Stimulated activated CD8-positive, alpha-beta memory T cell treated with anti-CD3 and anti-CD28 coated beads, Interleukin-2, amount 100 ng/mL, for 48 hours (primary cell): ENCODE measurements at places on chromosomes 11 and 22.
A peak's percentile ranks its signal among the peaks of the same experiment; 100 is the strongest.

GRCh38 chr11:116110802-116111201 is 606.6 kb upstream of the CADM1 start:
- DNase-seq: no peak

GRCh38 chr11:79742176-79742575 is 301.3 kb upstream of the TENM4 start:
- no peak for DNase-seq

GRCh38 chr22:38645430-38645829 is 10.8 kb downstream of the FAM227A start:
- DNase-seq: no peak

GRCh38 chr11:29432719-29433325 is 584.0 kb downstream of the KCNA4 start:
- DNase-seq: no peak

DNA sequence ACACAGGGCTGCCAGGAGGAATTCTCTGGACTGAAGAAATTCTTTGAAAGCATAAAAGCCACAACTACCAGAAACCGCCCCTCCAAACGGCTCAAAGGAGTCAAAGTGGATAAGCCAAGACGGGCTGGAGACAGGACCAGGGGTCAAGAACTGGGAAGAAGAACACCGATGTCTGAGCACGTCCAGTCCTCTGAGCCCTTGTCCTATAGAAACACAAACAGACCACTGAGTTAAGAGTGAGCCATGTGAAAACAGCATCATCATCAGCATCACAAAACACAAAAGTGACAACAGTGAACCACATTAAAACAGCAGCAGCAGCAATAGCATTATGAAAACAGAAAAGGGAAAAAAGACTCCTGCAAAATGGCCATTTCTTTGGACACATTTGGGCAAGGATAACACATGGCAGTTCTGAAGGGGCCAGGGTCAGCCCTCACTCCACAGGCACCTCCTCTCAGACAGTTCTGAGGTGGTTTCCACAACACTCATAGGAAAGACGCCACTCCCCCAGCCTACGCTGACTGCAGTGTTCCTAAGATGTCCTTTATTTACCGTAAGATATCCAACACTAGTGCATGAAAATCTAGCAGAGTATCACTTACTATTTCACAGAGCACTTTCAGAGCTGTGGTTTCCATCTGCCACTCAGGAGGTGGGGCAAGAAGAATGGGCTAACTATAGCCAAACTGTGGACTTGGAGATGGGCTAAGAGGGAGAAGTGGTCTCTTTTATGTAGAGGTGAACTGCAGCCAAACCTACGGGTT is 28.6 kb upstream of the YPEL1 start:
- no peak for DNase-seq

DNA sequence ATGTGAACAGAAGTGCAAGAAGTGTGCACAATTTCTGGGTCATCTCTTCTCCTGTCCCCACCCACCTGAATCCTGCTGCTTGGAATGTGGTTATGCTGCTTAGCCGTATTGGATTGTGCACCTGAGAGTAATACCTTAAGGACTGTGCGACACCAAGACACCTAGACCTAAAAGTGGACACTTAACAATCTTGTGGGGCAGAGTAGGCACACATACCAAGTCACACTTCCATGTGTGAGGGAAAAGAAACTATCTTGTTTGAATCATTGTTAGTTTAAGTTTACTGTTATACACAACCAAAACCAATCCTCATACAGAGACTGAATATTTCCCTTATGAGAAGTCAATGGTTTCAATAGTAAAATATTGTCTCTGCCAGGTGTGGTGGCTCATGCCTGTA is 93.7 kb downstream of the CCDC83 start:
- no peak for DNase-seq

DNA sequence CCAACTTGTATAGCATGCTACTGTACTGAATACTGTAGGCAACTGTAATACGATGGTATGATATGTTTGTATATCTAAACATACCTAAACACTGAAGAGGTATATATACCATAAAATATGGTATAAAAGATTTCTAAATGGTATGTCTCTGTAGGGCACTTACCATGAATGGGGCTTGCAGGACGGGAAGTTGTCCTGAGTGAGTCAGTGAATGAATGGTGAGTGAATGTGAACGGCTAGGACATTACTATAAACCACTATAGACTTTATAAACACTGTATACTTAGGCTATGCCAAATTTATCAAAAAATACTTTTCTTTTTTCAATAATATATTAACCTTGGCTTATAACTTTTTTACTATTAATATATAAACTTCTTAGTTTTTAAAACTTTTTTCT is 66.8 kb downstream of the ZC3H12C start:
- no peak for DNase-seq

DNA sequence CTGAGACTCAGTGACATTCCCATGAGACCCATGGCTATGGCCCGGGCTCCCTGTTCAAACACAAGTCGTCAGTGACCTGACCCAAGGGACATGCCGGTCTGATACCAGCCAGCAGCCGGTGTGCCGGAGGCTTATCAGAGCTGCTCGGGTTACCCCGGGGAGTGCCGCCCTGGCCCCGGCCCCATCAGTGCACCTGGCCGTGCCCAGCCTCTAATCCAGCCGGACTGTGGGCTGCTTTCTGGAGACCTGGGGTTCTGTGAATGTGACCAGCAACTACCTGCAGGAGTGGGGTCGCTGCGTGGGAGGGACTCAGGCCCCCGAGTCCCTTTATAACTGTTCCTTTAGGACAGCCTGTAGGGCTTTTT is 52.7 kb downstream of the LINC01488 start:
- no peak for DNase-seq

DNA sequence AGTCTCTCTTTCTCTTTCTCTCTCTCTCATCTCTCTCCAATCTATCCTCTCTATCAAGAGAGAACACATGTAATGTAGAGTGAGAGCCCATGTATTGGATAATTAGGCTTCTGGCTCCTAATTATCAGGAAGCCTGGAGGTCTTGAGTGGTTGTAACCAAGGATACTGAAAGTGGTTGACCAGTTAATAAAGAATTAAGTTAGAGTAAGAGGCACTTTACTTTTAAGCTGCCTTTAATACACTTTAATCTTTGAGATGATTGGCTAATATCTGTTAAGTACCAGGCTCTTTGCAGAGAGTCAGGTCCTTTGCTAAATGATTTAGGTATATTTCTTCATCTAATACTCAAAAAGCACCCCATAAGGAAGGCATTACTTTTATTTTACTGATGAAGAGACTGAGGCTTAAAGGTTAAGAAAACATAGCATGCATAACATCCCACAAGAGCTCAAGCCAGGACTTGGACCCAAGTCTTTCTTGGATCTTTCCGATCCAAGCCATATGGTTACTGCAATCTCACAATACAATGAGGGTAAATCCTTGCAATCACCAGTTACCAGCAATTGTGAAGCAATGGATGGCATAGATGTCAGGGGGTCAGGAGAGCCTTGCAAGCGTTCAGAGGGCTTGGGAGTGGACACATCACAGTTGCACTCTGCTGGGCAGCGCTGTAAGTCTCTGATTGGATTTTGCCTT is 22.1 kb downstream of the CD44 start:
- no peak for DNase-seq

GRCh38 chr11:34886609-34887008 is 29.6 kb downstream of the APIP start:
- DNase-seq: no peak

GRCh38 chr11:119795231-119795630 is 66.2 kb upstream of the NECTIN1 start:
- no peak for DNase-seq

DNA sequence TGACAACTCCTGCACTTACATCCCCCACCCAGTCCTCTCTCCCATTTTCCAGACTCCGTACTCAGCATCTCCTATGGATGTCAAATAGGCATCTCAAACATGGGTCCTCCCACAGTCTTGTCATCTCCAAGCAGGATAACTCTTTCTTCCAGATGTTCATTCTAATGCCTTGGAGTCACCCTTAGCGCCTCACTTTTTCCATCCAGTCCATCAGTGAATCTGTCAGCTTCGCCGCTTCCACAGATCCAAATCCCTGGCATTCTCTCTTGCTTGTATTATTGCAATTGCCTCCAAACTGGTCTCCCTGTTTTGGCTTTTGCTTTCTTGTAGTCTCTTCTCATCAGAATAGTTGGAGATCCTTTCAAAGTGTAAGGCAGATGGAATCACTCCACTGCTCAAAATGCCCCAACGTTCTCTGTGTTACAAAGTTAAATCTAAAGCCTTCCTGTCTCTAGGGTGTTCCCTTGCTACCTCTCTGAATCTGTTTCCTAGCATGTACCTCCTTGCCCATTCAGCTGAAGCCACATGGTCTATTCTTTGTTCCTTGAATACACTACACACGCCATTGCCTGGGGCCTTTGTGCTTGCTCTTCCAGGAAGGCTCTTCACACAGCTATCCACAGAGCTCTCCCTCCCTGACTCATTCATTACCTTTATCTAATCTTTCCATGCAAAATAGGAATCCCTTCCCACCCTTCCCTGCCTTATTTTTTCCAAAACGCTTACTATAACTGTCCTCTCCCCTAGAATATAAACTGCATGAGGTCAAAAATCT is 64.8 kb downstream of the UBASH3B start:
- DNase-seq: no peak

GRCh38 chr11:71500601-71501021 is 26.5 kb upstream of the KRTAP5-7 start:
- DNase-seq: no peak

DNA sequence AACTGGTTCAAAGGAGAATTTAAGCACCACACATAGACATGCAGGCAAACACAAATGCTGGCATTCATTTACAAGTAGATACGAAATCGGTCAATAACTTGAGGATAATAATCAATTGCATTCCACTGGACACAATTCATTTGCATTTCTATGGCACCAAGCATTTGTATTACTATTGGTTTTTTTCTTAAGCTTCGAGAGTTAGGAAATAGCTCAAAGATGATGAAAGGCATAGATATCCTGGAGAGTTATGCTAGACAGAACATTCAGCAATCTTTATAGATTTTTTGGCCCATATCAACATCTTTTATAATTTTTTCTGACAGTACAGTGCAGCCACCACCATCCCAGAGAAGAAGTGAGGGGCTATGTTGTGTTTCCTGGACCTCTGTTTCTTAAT is 544.4 kb downstream of the MIAT start:
- DNase-seq: no peak

GRCh38 chr22:49429066-49429465 is 398.6 kb downstream of the BRD1 start:
- DNase-seq: no peak

DNA sequence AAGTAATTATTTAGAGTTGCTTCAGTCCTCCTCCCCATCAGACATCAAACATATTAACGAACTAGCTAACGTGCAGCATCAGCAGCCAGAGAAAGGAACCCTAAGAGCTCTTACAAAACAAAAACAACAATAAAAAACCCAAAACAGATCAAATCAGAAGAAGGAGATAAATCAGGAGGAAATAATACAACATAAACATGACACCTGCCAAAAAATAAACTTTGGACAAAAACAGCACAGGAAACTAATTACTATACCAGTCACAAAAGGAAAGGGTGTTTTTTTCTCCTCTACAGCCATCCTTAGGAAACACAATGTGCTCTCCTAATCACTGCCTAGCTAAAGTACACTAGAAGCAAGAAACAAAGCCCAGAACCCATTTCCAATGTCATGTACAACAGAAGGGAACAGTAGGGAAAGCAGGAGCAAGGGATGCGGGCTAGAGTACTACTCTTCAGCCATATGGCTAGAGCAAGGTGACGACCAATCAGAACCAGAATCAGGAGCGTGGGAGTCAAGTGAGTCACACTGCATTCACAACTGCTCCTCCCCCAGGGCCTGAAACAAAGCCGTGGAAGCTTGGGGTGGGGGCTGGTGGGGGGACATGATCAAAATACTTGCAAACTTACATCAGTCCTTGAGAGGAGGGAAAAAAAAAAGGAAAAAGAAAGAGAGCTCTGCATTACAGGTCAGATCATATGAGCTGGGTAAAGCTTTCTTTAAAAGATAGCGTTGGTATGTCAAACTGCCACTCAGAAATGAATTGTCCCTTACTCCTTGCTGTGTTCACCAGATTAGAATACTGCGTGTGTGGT is 60.4 kb downstream of the LARGE2 start:
- peak; percentile 18 for DNase-seq

- no peak for DNase-seq
Measured at GRCh38 chr11:23755769-23756168, 741.1 kb upstream of the LUZP2 start.

DNA sequence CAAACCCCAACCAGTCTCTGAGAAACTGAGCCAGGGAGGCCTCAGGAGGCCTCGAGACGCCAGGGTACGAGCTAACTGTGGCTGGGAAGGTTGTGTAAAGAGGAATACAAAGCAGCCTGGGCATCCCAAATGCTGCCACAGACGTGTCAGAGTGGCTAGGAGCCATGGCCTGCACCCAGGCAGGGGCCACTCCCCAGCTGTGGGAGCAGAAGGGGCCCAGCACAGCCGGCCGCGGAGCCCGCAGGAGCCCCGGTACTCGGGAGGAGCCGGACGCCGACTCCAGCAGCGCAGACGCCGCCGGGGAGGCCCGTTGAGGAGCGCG is 349.8 kb upstream of the B3GAT1 start:
- DNase-seq: no peak

GRCh38 chr11:2774173-2775082 is 74.6 kb upstream of the KCNQ1OT1 start:
- DNase-seq: no peak

DNA sequence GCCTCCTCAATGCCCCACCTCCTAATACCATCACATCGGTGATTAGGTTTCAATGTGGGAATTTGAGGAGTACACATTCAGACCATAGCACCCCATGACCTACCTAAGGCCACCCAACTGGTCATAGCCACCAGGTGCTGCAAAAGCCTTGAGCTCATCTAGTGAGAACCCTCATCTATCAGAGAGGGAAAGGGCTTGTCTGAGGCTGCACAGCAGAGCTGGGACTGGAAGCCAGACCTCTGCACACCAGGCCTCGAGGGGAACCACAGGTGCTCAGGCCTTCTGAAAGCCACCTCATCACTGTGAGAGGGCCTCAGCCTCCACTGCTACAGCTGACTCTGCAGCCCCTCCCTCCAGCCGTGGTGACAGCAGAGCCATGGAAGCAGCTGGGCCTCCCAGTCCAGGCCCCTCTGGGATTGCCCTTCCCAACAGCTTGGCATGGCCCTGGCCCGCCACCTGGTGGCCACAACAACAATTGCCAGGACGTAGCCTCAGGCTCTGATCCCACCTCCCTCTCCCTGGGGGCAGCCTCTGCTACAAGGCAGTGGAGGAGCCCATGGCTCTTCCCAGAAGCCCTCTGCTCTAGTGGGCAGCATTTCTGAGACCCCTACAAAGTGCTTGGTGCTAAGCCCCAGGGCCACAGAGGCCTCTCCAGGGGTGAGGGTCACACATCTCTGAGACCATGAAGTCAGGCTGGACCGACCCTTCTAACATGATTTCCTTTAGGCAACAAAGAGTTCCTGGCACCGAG is 41.0 kb upstream of the PRDM11 start:
- peak; percentile 38 for DNase-seq

DNA sequence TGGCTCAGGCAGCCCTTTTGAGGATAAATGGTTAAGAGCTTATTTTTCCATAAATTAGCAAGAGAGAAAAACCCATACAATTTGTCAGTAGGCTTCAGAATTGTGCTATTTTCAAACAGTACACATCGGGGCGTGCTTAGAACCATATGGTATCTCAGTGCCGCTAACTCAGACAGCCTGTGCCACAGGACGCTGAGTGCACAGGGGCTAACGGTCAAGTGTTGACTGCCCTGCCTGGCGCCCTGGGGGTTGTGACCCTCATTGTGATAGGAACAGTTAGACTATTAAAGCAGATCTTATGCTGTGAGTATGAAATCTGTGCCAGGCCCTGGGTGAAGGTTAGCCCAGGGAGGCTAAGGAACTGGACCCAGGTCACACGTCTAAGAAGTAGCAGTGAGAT is 1519.7 kb downstream of the BRD1 start:
- no peak for DNase-seq
